ENCODE measurements at places on chromosomes 4 and X.

DNA sequence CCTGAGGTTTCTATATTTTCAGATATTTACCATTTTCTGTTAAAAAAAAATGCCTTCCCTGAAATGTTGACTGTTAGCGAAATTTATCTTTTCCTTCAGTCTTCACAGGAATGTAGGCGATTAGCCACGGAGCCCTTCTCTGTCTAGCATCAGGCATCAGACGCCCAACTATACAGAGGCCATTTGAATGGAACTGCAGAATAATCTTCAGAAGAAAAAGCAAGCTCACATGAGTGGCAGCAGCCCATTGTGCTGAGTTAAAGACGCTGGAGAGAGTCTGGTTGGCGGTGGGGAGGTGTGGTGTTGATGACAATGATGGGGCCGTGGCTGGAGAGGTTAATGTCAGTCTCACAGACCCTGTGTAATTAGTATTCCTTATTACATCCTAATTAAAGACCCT, 196.8 kb upstream of the LEF1 start:
- DNase-seq: no peak

GRCh38 chr4:26061248-26061986, 147.4 kb downstream of the SMIM20 start:
- DNase-seq: no peak

DNA sequence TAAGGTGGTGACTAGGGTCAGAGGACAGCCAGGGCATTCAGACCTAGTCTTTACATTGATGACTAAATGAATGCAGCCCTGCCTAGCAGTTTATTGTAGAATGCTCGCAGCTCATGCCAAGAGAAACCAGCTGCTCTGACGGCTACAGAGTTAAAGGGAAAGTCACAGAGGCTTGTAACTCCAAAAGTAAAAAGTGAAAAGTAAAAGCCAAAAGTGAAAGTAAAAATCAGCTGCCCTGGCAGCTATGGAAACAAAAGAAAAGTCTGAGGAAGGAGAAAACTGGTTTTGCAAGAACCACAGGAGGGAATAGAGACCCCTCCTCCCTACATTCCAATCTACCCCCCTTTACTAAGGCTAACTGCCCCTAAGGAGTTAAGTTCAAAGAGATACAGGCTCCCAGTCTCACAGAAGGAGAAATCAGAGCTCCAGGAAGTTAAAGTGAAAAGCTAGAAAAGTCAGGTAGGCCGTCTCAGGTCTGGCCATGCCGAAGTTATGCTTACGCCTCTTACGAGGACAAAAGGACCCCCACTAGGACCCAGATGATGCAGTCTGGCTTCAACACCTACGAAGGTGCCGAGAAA, 6.0 kb downstream of the GAGE10 start:
- DNase-seq: no peak

DNA sequence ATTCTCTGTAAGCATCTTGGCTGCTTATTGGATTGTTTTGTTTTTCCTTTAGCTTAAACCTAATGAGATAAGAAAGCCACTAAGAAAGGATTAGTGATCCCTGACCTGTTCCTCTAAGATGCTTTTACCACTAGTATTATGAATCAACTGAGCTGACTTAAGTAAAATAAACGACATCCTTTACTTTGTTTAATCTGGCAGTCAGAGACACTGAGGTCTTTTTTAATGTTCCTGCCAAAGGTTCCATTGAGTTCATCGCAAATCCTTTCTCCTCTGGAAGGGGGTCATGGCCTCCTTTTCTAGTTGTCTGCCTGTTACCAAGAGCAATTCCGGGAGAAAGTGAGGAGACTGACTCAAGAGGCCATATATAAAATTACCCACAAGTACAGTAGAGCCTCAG, 1038.3 kb upstream of the SLIT2 start:
- no peak for DNase-seq

GRCh38 chrX:68826113-68826980, 2.5 kb upstream of the EFNB1 start:
- no peak for DNase-seq

GRCh38 chr4:70624226-70624793, 4.2 kb upstream of the ENAM start:
- DNase-seq: no peak

GRCh38 chrX:23513121-23513520, 154.2 kb upstream of the PRDX4 start:
- DNase-seq: no peak

DNA sequence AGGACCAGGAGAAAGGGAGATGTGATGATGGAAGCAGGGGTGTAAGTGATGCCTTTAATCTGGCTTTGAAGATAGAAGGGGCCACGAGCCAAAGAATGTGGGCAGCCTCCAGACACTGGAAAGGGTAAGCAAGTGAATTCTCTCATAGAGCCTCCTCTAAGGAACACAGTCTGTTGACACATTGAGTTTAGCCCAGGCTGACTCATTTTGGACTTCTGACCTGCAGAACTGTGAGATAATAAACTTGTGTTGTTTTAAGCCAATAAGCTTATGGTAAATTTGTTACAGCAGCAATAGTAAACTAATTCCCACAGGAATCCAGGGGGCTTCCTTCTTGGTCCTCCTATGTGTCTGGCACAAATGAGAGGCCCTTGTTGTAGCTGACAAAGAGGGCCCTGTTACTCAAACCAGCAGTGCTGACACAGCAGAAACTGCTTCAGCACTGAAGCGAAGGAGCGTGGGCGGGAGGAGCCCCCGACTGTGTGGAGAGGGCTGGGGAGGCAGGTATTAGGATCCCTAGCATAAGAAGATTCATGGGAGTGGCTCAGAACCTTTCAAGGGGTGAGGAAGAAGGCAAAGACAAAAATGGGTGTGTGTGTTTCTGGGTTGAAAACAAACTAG, 268.7 kb downstream of the NR3C2 start:
- DNase-seq: no peak

- DNase-seq: no peak
Measured at GRCh38 chrX:21972721-21973120, 32.2 kb downstream of the SMS start.

DNA sequence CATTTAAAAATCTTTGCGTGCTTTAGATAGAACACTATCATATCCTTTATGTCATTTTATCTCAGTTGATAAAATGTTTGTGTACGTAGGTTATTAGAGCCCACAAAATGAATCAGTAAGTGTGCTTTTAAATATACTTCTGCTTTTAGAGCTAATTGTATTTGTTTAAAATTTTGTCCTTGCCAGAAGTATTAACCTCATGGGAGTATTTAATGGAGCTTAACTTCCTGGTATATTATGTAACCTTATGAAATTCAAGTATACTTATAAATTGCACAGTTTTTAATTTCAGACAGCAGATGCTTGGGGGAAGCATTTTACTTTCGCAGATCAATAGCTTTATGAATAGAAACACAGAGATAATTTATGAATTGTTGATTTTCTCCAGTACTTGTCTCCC, 90.2 kb downstream of the DIPK2B start:
- no peak for DNase-seq

Data from activated CD4-positive, CD25-positive, alpha-beta regulatory T cell treated with anti-CD3 and anti-CD28 coated beads, Interleukin-2, amount 50 U/mL, for 72 hours (primary cell).